ENCODE measurements at places on chromosomes 11 and 22. TPM values are rescaled to one million over a fixed set of nuclear protein-coding genes. Genes with fewer than 3 reads are reported as not detected.

Gene TMEM80
- 33.2 TPM for total RNA-seq

Gene TTC38
- total RNA-seq = 26.3 TPM

Gene ANO1
- total RNA-seq = 16.8 TPM

Gene OR51L1
- not detected for total RNA-seq

Gene SLC22A12
- not detected for total RNA-seq

Gene MYEOV
- 0.23 TPM for total RNA-seq

Gene MRGPRF
- 13.2 TPM for total RNA-seq

Gene PNPLA3
- total RNA-seq = 3.7 TPM

DNA sequence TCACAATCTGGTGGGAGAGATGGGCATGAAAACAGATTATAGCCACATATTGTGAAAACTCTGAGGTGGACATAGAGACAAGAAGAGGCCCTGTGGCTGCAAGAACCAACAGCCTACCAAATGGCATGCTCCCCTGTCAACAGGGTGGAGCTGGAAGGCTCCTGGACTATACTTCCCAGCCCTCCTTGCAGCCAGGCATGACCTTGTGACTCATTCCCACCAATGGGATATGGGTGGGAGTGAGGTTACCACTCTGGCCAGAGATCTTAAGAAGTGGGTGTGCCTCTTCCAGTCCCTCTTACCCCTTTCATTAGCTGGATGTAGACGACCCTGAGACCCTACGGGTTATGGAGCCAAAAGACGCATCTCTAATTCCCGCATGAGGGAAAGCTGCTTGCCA is 126.4 kb upstream of the ZBED5 start:
- DNase-seq = no peak

DNA sequence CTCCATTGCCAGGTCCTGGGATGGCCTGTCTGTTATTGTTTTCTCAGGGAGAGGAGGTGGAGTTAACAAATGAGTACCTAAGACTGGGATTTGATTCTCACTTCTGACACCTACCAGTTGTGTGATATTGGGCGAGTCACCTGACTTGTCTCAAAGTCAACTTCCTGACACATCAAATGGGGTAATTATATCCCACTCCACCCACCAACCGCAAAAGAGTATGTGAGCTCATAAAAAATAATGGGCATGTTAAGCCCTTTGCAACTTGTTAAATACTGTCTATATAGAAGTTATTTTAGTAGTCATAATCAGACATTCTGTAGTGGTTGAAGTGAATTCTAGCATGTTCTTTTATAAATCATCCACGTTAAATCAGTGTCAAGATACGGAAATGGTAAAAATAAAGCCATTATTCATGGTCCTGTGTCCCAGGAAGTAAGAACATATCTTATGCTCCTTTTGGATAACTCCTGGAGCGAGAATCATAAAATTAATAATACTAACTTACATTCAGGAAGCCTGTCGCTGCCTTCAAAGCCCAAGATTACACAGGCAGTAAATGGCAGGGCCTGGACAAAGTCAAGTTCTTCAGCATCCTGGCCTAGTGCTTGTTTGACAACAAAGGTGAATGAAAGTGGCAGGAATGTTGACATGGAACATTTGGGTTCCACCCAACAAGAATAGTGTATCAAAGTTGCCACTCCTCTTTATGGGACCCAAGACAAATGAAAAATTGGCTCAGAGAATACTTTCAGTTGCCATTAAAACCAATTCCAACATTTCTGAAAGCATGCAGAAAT is 54.3 kb downstream of the SYTL2 start:
- no peak for DNase-seq

DNA sequence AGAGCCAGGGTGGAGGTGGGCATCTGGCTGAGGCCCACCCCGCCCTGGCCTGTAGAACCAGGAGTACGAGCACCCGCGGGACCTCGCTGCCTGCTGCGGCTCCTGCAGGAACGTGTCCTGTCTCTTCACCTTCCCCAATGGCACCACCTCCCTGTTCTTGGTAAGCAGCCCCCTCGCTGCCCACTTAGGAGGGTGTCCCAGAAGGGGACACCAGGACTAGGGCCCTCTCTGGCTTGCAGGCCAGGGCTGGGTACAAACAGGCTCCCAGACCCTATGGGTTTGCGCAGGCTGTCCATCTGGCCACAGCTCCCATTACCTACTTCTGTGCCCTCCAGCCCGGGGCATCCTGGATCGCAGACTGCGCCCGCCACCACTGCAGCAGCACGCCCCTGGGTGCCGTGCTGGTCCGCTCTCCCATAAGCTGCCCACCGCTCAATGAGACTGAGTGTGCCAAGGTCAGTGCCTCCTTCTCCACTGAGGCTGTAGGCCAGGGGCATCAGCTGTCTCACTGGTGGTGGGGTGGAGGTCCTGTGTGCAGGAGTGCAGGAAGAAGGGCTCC is 77.5 kb upstream of the MYOD1 start:
- peak; percentile 35 for DNase-seq

DNA sequence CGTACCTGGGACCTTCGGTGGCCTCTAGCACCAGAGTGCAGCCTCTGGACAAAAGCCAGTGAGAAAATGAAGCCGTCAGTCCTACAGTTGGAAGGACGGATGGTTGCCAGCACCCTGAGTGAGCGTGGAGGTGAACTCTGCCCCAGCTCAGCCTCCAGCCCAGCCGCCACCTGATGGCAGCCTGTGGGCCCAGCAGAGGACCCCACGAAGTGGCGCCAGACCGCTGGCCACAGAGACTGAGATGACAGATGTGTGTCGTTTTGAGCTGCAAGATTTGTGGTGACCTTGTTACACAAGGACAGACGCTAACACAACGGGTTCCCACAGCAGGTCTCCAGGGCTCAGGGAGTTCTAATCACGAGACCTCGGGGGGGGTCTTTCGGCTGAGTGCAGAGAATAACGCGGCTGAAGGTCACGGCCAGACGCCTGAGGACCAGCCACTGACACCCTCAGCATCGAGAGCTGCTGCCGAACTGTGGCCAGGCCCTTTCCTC is 75.0 kb downstream of the BRD1 start:
- DNase-seq = peak; percentile 36

- DNase-seq = no peak
These were observed 36.6 kb downstream of the TMEM45B start for GRCh38 chr11:129852125-129852740.

- DNase-seq = no peak
These were observed 36.8 kb upstream of the CSTF3 start for GRCh38 chr11:33197915-33198727.

GRCh38 chr11:17164361-17165246 is 43.2 kb downstream of the PIK3C2A start:
- no peak for DNase-seq

DNA sequence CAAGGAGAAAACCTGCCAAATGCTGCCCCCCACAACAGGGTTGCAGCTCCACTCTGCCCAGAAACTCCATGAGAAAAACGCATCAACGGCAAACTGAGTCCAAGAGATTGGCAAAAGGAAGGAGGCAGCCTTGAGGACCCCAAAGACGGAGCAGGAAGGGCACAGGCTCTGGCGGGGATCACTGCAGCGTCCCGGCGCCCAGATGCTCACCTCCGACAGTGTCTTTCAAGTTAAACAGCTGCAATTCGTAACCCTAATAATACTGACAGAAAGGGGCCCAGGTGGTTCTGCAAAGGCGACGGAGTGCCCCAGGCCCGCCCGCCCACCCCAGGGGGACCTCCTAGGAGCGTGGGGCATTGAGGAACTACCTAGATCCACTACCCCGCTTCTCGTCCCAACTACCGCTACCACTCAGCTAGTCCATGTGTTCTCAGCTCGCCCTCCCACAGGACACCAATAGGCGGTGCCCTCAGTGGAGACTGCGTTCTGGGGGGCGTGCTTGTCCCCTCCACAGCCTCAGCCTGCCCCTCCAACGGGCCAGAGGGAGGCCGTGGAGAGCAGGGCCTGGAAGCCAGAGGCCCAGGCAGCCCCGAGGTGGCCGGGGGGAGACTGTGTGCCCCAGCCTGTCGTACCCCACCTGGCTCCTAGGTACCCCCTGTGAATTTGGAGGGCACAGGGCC is 127.4 kb downstream of the PHF21B start:
- peak; percentile 39 for DNase-seq

DNA sequence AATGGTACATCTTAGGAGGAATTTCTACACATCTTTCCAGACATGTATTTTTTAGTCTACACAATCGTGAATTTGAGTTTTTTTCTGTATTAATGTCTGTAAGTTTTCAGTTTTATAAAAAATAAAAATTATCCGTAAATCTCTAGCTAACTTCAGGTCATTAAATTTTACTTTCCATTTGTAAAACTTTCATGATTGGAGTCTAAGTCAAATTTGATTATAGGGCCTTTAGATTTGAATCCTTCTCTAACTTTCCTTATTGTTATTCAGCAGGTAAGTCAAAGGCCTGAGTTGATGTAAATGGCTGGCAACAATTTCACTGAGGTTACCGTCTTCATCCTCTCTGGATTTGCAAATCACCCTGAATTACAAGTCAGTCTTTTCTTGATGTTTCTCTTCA is at the start of gene OR8I2:
Gene OR8I2, plus strand, starts transcription at position 301 of the 400 bp plus-strand sequence. Its CDS starts 0 bp downstream, at position 301.
- DNase-seq = no peak

- no peak for DNase-seq
These were observed 1.9 kb downstream of the KCNJ5 start for GRCh38 chr11:128892866-128893565.

- DNase-seq = no peak
These were observed 93.3 kb downstream of the SGSM3 start for GRCh38 chr22:40463683-40464082.

GRCh38 chr22:37909766-37910165 is 3.7 kb downstream of the MICALL1 start:
- no peak for DNase-seq

- no peak for DNase-seq
These were observed 54.6 kb upstream of the ANO5 start for GRCh38 chr11:22138264-22138663.

DNA sequence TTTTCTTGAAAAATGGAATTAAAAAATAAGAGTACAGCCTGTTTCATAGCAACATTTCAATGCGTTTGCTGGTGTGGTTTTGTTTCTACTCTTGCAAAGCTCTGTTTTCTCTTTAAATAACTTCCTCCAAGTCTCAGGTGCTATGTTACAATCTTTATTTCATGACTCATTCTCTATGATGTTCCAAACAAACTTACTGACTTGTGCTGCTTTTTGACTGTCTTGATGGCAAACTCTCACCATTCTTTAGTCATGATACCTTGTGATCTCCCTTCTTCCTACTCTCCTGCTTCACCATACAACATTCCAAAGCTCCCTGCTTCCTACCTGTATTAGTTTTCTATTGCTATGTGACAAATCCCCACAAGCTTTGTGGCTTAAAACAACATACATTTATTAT is 166.1 kb downstream of the C11orf91 start:
- no peak for DNase-seq

DNA sequence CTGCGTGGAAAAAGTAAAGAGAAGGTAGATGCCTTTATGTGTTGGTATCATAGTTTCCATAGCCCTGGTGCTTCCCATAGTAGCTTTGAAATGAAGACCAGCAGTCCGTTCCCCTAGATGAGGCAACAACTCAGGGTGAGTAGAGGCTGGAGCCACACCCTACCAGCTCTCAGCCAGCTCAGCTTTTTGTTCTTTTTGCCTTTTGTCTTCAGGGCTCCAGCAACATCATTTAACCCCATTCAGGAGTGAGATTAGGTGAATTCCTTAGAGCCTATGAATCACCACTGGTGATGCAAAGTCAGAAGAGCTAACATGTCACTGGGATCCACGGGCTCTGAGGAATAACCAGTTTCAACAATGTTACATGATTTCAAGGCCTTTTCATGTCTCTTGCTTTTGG is 14.0 kb upstream of the SESN3 start:
- no peak for DNase-seq

DNA sequence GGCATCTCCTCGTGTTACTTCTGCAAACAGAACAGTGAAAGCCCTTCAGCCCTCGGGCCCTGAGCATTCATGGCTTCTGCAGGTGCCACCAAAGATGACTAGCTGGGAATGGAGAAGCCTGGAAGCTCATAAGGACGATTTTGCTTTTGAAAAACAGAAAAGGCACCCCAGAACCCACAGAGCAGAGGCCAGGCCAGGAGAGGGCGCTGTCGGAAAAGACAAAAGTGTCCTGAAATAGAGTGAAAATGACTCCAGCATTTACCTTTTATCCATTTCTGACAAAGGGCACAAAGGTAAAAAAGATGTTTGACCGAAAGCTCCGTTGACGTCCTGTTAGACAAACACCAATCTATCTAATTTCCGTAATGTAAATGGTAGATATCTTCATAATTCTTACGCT is 37.6 kb downstream of the ZNF195 start:
- DNase-seq = peak; percentile 80

DNA sequence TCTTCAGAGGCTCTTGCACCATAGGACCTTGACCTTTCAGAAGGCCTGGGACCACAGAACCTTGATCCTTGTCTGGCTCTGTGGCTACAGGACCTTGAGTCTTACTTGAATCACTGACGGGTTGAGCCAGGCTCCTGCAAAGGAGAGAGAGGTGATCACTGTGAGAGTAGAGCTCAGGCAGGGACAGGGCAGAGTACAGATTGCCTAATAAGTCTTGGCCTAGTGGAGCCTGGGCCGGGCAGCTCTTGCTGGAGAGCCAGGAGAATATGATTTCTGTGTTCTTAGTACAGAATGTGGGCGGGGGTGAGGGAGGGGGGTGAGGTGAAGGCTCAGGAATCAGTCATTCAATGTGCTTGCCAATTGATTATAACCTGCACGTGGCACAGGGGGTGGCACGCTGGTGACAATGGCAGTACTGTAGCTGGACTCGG is 26.0 kb downstream of the SERPINH1 start:
- DNase-seq = no peak

- no peak for DNase-seq
These were observed 5.1 kb downstream of the CD82 start for GRCh38 chr11:44570411-44571155.

DNA sequence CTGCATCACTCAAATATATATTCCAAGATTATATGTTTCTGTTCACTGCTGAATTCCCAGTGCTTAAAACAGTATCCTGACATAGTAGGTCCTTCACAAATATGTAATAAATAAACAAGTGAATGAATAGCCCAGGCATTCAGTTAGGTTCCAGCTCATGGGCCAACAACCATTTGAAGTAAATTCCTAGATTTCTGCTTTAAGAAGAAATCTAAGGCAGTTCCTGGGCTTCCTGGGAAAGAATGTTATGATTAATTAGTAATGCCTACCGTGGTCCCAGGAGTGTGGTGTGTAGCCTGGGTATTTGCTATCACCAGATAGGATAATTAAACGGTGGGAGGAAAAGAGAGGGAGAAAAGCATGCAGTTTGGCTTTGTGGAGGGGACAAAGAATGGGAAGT is 576.8 kb downstream of the SOX6 start:
- DNase-seq = no peak

- no peak for DNase-seq
These were observed 8.5 kb upstream of the CHRDL2 start for GRCh38 chr11:74739546-74740270.
